ENCODE measurements at places on chromosomes 6 and 20. TPM values are rescaled to one million over a fixed set of nuclear protein-coding genes. Genes with fewer than 3 reads are reported as not detected.

DNA sequence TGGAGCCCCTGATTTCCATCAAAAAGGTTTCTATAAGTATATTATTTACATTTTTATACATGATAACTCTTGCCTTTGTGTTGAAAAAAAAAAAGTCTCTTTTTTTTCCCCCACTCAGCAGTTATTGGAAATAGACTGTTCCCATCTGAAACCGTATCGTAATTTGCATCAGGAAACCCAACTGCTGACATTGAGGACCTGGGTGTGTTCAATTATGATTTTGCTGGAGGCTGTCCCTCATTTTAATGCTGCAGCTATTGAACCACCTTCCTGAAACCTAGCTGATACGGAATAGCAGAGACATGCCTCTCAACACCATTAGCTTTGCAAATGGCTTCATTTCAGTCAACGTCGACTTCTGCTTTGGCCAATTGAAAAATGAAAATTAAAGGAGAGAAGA is 98.9 kb downstream of the ZNF217 start:
- no peak for DNase-seq

GTF2H4 gene
- total RNA-seq = 11.4 TPM

FANCE gene
- 9.2 TPM for total RNA-seq

SCGN gene
- total RNA-seq = not detected

DNA sequence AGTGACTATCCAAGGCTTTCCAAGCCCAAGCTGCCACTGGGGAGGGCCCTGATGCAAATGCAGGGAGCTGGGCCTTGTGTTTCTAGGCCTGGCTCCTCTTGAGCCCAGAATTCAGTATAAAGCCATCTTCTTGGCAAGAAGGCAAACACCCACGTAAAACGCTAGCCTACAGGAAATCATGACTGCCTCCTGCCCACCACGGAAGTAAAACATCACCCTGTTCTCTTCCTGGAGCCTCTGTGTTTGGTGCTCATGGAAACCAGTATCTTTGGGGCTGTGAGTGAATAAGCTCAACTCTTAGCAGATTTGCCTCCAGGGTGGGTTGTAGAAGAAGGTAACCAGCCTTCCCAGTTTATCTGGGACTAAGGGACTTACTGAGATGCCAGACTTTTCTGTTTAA is 271.0 kb downstream of the ZNF217 start:
- DNase-seq = peak; percentile 66

- no peak for DNase-seq
Measured at GRCh38 chr6:168264593-168265335, 54.8 kb downstream of the DACT2 start.

GRCh38 chr6:155142168-155143028 is 121.4 kb upstream of the CLDN20 start:
- DNase-seq = peak; percentile 55

- peak; percentile 68 for DNase-seq
Measured at GRCh38 chr6:71393981-71394432, 105.4 kb downstream of the OGFRL1 start.

DNA sequence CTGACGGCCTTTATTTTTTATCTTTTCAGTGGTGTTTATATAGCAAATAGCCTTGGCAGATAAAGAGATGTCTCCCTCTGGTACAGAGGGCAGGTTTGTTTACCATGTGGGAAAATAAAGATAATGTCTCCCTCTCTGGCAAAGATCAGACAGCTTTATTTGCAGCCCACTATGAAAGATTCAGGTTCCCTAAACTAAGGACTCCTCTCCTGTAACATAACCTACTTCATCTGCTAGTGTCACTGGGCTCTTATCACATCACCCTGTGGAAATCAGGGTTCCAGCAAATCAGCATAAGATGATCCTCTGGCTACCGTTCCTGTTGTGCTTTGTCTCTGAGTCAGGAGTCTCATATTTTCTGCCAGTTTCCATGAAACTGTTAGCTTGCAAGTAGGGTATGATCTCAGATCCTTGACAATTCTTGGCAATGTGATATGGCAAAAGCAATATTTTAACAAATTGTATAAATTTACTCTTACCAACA is 3.1 kb downstream of the FBXL4 start:
- DNase-seq = peak; percentile 9

DYNLT2 gene
- total RNA-seq = 0.76 TPM

PGK2 gene
- not detected for total RNA-seq

DNA sequence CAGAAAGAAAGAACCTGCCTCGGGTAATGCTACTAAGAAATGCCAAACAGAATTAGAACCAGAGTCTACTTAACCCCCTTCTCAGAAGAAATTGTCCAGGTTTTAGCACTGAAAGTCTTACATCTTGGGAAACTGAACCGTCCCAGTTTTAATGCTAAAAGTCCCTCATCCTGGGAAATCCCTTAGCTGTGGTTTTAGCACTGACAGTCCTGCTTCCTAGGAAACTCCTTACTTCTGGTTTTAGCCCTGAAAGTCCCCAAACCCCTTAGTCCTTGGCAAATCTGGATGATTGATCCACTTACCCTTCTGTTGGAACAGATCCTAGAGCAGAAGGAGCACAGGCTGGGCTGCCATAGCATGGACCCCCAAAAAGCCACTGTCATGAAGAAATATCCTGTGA is 4.8 kb upstream of the TMEM14A start:
- no peak for DNase-seq

PLN gene
- 0.05 TPM for total RNA-seq

LY6G6F gene
- total RNA-seq = not detected

GRCh38 chr6:143564484-143565017 is 53.0 kb upstream of the FUCA2 start:
- DNase-seq = no peak

DNA sequence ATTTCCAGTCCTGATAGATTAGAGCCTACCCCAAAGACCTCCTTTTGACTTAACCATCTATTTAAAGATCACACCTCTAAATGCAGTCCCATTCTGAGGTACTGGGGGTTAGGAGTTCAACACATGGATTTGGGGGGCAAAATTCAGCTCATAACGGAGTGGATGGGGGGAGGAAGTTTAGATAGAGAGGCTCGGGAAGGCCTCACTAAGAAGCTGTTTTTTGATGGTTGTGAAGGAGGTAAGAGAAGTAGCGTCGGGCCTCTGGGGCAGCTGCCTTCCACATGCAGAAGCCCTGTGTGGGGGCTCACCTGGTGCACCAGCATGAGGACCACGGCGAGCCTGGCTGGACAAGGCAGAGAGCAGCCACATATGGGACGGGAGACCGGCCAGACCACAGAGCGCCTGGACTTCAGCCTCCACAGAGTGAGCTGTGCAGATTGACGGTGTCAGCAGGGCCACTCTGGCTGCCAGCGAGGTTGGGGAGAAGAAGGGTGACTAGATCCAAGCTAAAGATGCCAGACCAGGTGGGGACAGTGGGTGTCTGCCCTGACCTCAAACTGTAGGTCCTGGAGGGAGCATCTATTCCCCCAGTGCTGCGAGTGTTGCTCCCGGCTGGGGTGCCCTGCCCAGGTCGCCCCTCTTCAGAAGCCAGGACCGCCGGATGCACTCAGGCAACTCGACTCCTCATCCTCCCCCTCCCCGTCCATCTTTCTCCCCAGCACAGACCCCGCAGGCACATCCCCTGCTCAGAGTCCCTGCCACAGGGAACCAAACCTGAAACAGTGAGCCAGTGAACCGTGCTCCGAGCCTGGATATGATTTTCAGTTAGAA is 5.1 kb upstream of the SYNJ2 start:
- no peak for DNase-seq

- DNase-seq = peak; percentile 81
Measured at GRCh38 chr20:10731190-10731965, 57.6 kb upstream of the JAG1 start.

SOX18 gene
- total RNA-seq = not detected

DNA sequence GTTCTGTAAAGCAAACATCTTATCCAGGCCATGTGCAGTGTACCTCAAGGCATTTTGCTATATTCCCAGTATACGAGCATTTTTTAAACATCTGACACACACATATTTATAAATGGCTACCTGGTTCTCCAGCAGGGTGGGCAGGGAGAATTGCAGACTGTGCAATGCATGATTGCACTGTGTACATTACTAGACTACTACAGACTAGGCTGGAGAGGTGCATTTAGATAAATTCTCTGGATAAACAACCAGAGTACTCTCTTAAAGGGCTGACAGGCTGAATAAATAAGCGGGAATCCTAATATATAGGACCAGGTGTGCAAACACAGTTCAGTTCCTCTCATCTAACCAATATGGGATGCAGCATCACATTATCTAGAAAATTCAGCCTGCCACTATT is 428.3 kb upstream of the ARID1B start:
- no peak for DNase-seq

PSMB1 gene
- total RNA-seq = 922 TPM

GRCh38 chr6:13474360-13474759 is 13.0 kb downstream of the GFOD1 start:
- peak; percentile 89 for DNase-seq

GRCh38 chr6:69693762-69694161 is 103.0 kb downstream of the LMBRD1 start:
- no peak for DNase-seq

DNA sequence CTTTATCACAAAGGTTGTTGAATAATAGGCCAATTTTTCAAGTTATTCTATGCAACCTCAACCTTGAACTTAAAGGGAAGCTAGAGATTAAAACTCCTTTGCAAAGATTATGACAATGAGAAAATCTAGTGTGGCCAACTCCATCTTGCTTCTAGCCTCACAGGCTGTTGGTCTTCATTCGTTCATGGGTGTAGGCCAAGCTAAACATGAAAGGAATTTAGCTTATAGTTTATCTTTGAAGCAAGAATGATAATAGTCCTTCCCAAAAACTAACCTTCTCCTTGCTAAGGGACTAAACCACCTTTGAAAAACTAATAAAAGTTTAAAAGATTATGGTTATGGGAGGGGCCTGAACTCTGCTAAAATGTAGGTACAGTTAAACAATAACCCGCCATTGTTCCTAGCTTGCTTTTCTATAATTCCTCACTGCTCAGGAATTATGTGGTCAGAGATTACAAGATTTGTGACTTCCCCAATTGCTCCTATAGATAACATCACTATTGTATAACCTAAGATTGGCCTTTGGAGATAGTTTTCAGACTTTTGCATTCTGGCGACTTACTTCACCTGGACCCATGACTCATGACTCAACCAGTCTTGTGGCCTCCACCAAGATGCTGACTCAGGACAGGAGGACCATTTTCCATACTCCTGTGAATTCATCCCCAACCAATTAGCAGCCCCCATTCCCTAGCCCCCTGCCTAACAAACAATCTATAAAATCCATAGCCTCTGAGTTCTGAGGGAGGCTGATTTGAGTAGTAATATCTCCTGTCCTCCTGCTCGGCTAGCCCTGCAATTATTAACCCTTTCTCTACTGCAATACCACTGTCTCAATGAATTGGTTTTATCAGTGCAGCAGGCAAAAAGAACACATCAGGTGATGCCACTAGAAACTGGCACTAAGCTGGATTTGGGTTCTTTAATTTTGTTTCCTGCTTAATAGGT is 154.5 kb downstream of the CD83 start:
- peak; percentile 95 for DNase-seq

GPLD1 gene
- total RNA-seq = 0.22 TPM

GRCh38 chr20:47365023-47365764 is 8.7 kb upstream of the ZMYND8 start:
- no peak for DNase-seq

- DNase-seq = peak; percentile 22
Measured at GRCh38 chr20:50848846-50849673, 54.2 kb downstream of the BCAS4 start.

MAP7 gene
- 0.15 TPM for total RNA-seq

- no peak for DNase-seq
Measured at GRCh38 chr6:36149476-36149875, 19.2 kb downstream of the MAPK13 start.

C6orf15 gene
- total RNA-seq = not detected

GRCh38 chr6:6649824-6650349 is 61.4 kb downstream of the LY86 start:
- no peak for DNase-seq

DNA sequence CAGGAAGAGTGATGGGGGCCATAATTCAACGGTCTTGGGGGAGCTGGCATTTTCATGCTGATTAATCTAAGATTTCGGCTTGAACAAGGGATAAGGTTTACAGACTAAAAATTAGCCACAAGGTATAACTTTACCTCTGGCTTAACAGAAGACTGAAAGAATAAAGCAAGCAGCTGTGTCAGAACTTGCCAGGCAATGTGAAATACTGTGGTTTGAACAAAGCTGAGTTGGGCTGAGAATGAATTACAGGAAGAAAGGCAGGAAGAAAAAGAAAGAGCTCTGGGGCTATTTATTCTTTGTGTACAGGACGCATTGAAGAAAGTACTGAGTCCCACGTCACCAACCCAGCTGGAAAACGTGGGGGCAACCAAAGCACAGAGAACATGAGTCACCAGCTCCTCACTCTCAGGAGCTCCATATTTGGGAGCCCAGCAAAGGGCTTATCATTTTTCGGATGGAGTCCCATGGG is 121.5 kb upstream of the NEDD9 start:
- DNase-seq = peak; percentile 92

PAX1 gene
- total RNA-seq = not detected

AKAP12 gene
- 28.4 TPM for total RNA-seq
